RPMI7951 (cell line): ENCODE measurements at places on chromosomes 1 and 21.
A peak's percentile ranks its signal among the peaks of the same experiment; 100 is the strongest.

DNA sequence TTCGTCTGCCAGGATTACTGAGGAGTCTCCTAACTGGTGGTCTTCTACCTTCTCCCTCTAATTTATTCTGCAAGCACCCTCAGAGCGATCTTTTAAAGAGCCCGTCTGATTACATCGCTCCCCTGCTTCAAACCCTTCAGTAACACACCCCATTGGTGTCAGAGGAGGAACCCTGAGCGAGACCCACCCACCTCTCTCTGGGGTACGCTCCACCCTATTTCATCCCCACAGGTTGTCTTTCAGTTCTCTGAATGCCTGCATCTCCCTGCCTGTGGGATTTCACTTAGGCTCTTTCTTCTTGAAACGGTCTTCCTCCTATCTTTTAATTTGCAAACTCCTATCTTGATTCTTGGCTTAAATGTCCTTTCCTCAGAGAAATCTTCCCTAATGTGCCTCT is 39.4 kb downstream of the C1orf21 start:
- no peak for DNase-seq

DNA sequence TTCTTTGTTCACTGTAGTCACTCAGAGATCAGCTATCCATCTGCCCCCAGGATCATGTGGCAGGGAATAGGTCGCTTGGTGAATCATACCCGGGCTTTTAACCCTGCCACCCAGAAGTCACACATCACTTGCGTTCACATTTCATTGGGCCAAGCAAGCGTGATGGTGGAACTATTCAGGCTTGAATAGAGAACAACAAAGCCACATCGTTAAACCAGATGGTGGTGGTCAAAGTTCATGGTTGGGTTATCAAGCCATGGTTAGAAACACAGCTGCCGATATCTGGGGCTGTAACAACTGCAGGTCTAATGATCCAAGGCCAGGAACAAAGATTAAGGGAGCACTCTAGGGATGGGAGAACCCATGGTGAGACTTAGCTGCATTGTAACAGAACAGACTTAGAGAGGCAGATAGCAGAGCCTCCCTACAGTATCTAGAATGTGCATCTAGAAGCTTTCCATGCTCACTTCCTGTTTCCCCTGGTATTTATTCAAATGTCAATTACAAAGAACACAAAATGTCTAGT is 40.0 kb upstream of the PTPRC start:
- peak; percentile 73 for DNase-seq

DNA sequence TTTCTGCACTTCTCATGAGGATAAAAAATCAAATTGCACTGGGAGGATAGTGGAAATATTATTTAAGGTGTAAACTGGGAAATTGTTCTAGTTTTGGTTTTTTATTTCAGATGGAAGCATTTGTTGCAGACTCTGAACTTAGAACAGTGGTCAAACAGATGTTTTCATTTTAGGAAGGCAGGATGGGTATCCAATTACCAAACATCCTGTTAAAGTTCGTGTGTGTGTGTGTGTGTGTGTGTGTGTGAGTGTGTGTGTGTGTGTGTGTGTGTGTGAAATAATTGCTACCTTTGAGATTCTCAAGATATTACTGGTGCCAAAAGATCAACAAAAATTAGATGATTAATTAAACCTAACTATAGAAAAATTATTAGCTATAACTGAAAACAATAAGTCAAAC is 24.3 kb upstream of the DUSP10 start:
- peak; percentile 84 for DNase-seq

- DNase-seq: no peak
These were observed 48.7 kb downstream of the LHX4 start for GRCh38 chr1:180278596-180279395.

DNA sequence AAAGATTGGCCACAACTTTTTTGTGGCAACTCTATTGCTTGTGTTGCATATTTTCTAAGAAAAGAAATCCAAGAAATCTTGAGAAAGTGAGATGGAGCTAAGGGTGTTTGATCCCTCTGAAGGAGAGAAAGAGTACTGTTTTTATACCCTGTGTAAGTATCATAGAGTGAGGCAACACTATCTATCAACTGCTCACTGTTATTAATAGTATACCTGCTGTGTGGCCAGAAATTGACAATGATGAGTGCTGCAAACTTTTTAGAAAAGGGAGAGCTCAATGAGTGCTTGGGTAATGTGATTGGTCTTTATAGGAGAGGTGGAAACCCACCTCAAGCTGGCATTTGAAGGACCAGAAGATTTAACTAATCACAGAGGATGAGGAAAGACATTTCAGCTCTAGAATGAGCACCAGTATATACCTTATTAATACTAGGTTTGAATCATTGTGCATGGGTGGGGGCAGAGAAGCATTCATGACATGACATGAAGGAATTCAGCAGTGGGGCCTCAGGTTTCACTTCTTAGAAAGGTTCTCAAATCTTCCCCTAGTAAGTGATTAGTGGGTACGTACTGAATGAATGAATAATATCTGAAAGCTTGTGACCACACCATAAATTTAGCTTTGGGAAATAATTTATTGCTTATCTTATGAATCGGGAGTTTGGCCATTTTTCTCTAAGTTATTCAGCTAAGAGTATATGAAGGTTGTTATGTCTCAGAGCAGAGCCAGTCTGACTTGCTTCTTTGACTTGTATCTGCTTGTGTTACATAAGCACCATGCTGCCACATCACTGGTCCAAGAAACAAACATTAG is 169.2 kb upstream of the SGIP1 start:
- no peak for DNase-seq

- peak; percentile 91 for DNase-seq
These were observed 12.6 kb downstream of the METTL13 start for GRCh38 chr1:171794085-171794484.

GRCh38 chr1:206025283-206025820 is 1.7 kb upstream of the CTSE start:
- no peak for DNase-seq

GRCh38 chr1:55474168-55474786 is 259.1 kb upstream of the USP24 start:
- peak; percentile 31 for DNase-seq

GRCh38 chr21:37759777-37760176 is 156.5 kb downstream of the KCNJ6 start:
- no peak for DNase-seq

- peak; percentile 56 for DNase-seq
These were observed 69.9 kb downstream of the RRAGC start for GRCh38 chr1:38789498-38790169.

GRCh38 chr1:183069562-183070216 is 46.5 kb downstream of the LAMC1 start:
- DNase-seq: peak; percentile 18

- DNase-seq: no peak
These were observed 16.5 kb downstream of the TTC34 start for GRCh38 chr1:2784854-2785630.

GRCh38 chr1:168887381-168887780 is 158.4 kb upstream of the DPT start:
- DNase-seq: no peak

- no peak for DNase-seq
These were observed 228.0 kb upstream of the TMEM51 start for GRCh38 chr1:14925336-14926136.

GRCh38 chr1:61506944-61507500 is 217.9 kb downstream of the TM2D1 start:
- DNase-seq: no peak

DNA sequence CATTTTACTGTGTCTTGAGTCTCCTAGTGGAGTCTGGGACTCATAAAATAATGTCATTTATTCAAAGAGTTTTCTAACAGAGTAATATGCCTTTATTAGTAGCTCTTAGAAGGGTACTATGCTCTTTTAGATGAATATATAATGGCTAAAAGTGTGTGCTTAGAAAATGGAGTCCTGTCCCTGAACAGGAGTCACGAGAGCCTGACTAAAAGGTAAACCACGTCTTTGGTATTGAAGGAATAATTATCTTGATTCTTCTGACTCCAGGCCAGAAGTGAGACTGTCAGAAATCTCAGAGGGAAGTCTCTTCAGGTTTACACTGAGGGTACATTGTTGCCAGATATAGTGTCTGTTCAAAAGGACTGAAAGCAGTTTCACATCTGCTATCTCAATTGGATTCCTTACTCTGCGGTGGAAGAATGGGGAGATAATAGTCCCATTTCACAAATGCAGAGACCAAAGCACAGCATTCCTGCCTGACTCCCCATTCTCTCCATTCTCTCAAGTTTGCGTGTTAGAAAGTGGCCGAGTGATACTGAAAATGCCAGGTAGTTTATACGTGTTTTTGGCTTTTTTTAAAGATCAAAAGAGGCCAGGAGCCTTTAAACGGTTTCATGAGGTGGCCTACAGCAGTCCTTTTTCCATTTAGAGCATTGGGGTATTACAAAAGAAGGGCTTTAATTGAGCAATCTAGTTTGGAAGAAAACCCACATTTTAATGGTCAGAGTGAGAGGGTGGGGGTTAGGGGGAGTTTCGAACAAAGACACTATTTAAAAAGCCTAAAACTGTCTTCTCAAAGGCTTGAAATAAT is 176.6 kb downstream of the VPS13D start:
- peak; percentile 49 for DNase-seq

- DNase-seq: no peak
These were observed 3.8 kb upstream of the KTI12 start for GRCh38 chr1:52037402-52037814.

DNA sequence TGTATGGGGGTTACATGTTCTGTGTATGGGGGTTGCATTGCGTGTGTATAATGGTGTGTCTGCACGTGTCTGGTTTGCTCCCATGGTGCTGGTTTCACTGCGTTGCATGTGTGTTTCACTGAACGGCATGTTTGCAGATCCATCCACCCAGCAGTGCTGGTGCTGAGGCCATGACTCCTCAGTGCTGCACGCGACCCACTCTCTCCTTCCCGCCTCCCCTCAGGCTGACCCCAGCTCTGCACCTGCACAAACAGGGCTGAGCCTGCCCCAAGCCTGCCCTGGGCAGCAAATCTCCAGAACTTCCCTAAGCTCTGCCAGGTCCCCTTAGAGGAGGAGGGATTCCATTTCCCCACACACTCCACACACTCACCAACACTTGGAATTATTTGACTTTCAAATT is 18.7 kb downstream of the ACTRT2 start:
- no peak for DNase-seq

DNA sequence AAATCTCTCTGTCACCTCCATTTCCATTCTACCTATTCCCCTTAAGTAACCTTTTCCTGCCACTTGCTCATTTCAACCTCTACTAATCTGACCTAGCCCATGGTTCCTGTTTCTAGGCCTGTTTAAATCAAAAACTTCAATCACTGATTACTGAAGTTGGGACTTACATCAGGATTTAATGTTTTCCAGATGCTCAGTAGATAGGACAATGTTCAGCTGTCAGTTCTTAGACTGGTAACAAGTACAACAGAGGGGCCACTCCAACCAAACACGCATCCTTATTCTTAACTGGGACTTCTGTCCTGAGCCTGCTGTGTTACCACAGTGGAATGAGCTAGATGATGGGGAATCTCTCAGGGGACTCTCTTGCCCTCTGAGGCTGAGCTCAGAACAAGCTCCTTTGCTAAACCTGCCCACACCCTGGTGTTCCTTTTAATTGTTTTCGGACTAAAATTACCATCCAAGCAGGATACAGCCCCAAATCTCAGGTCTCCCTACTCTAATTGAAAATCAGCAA is 974.6 kb downstream of the TTLL7 start:
- DNase-seq: no peak

- no peak for DNase-seq
These were observed 319.1 kb upstream of the SGIP1 start for GRCh38 chr1:66214901-66215300.

DNA sequence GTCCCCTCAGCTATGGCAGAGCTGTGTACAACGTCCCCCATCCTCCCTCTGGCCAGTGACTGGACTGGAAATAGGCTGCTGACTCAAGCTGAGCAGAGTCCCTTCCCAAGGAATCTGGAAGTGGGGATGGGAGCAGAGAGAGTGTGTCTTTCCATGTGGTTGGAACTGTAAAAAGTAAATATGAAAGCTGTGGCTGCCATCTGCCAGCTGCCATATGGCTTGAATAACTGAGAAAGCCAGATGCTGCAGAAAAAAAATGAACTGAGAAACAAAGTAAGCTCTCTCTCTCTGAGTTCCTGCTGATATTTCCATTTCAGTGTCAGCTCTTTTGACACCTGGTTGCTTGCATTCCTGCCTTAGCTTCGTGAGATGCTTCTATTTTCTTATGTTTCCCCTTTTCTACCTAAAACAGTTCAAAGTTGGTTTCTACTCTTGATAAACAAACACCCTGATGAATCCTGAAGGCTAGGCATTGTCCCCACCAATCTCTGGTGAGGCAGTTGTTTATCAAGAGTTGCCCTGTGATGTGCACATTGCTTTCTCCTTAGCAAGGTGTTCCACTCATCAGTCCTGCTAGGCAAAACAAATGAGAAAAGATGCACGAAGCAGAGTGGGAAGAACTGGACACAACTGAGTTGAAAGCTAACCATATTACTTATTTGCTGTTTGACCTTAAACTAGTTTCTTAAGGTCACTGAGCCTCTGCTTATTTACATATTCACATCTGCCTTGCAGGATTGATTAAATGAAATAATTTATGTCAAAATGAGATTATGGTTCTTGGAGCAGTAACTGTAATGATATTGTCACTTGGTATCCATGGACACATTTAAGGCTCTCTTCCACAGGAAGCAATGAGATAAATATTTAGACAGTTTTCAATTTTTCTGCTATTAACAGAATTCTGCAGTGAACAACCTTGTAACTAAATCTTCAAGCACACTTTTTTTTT is 16.6 kb upstream of the DR1 start:
- DNase-seq: peak; percentile 62

DNA sequence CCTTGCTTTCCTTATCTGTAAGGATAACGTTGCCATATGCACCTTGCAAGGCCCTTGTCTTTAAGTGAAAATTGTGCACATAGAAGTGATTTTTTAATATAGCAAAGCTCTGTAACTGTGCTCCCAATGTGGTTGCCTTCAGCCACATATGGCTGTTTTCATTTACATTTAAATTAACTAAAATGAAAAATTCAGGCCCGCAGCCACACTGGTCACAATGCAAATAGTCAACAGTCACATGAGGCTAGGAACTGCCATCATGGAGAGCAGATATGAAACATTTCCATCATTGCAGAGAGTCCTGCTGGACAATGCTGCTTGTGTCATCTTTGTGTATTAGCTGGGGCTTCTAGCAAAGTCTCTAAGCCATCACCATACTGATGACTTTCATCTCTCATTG is 83.4 kb downstream of the PGBD5 start:
- no peak for DNase-seq

DNA sequence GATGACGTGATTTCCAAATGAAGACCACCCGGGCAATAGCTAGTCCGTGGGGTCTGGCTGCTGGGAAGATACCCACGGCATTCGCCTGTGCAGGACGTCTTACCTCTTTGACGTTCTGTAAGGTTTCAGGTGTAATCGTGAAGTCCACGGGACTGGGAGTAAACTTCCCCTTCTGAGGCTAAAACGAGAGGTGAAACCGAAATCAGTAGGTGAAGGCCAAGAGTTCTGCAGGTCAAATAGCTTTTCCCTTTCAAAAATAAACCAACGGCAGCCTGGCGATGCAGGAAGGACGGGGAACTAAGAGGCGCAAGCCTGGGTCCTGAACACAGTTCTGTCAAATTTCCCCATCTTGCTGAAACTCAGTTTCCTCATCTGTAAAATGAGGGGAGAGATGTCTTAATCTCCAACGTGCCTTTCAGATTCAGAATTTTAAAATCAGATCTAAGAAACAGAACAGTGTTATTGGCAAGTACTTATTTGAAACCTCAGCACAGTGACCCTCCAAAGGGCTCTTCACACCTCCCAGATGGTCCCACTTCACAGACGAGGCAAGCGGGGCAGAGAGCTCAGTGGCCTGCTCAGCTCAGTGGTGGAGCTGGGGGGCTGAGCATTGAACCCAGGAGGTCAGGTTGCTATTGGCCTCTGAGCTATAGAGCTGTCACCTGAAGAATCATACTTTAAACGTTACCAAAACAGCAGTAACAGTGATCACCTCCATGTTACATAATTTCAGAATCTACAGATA is 34.7 kb downstream of the VPS26C start:
- DNase-seq: no peak

- DNase-seq: no peak
These were observed 249.5 kb upstream of the POU3F1 start for GRCh38 chr1:38296047-38296446.
